ENCODE measurements at places on chromosomes 5 and 9. TPM values are rescaled to one million over a fixed set of nuclear protein-coding genes. Genes with fewer than 3 reads are reported as not detected.

GRCh38 chr5:146633323-146633764 is 117.4 kb upstream of the GPR151 start:
- no peaks in the 10 kb centered on the region for H3K36me3 ChIP-seq
- no peak overlapping the region for H3K27ac ChIP-seq
- no peaks in the 10 kb centered on the region for H3K27me3 ChIP-seq
- no peak overlapping the region for H3K4me3 ChIP-seq
- DNase-seq = no peak

Gene IL17B
- not detected for polyA plus RNA-seq

Gene FOXD4L3
- 0.15 TPM for polyA plus RNA-seq

- no peaks in the 10 kb centered on the region for H3K4me1 ChIP-seq
- H3K27ac ChIP-seq = no peak overlapping the region
- H3K27me3 ChIP-seq = no peaks in the 10 kb centered on the region
- no peak for DNase-seq
Measured at GRCh38 chr9:37678789-37679273, 28.1 kb downstream of the FRMPD1 start.
